ENCODE measurements at places on chromosomes 6 and 20. TPM values are rescaled to one million over a fixed set of nuclear protein-coding genes. Genes with fewer than 3 reads are reported as not detected.

DNA sequence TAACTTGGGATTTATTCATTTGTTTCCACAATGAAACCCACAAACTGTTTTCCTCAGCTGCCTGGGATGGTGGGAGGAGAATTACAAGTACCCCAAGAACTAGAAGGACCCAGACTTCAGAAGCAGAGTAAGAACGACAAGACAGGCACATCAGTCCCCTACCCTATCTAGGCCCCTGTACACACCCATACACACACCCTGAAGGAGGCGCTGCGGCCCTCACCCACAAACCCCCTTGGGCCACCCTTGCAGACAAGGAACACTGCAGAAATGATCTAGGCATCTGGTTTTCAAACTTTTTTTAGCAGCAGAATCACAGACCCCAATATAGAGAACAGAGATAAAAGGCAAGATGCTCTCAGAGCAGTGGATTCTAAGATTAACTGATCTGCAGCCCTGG is 55.0 kb downstream of the TRERF1 start:
- H3K4me3 ChIP-seq, result no peak overlapping the region
- H3K36me3 ChIP-seq, result no peaks in the 10 kb centered on the region
- no peaks in the 10 kb centered on the region for H3K27me3 ChIP-seq
- H3K4me1 ChIP-seq, result no peaks in the 10 kb centered on the region
- H3K27ac ChIP-seq, result no peak overlapping the region

- no peak for DNase-seq
- H3K36me3 ChIP-seq, result no peaks in the 10 kb centered on the region
- H3K27ac ChIP-seq, result no peak overlapping the region
- no peaks in the 10 kb centered on the region for H3K27me3 ChIP-seq
- H3K4me3 ChIP-seq, result no peak overlapping the region
- H3K4me1 ChIP-seq, result no peaks in the 10 kb centered on the region
Observed at GRCh38 chr6:71349395-71349794, 60.8 kb downstream of the OGFRL1 start.

DNA sequence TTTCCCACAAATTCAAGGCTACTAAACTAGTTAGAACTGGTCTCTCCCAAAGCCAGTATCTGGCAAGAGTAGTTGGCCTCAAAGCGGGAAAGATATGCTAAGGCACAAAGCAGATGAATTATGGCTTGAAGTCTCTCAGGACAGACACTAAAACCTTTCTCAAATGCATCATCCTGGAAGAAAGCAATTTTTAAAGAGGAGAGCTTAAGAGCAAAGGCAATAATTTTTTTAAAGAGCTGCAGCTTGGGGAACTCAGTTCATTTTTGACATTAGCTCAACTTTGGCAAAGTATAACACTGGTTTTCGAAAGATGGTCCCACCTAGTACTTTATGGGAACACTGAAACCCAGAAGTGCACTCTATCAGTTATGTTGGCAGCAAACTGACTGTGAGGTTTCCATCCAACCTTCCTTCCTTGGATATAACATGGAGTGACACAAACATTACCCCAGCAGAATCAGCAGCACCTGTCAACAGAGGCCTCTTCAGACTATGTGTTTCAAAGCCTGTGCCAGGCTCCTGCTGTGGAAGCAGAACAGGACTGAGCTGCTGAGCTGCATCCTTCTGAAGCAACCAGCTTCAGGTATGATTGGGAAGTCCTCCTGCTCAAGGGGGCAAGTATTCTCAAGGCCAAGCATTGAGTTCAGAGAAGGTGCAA is 852.3 kb upstream of the HS3ST5 start:
- H3K4me1 ChIP-seq, result no peaks in the 10 kb centered on the region
- H3K4me3 ChIP-seq, result no peak overlapping the region
- H3K27me3 ChIP-seq, result no peaks in the 10 kb centered on the region
- no peaks in the 10 kb centered on the region for H3K36me3 ChIP-seq

GRCh38 chr20:61086031-61086430 is 166.0 kb upstream of the CDH4 start:
- H3K4me3 ChIP-seq, result no peak overlapping the region
- no peaks in the 10 kb centered on the region for H3K27me3 ChIP-seq
- H3K27ac ChIP-seq, result no peak overlapping the region
- DNase-seq, result no peak
- no peaks in the 10 kb centered on the region for H3K36me3 ChIP-seq

- H3K4me1 ChIP-seq, result no peaks in the 10 kb centered on the region
- no peak overlapping the region for H3K27ac ChIP-seq
- H3K27me3 ChIP-seq, result no peaks in the 10 kb centered on the region
- DNase-seq, result no peak
- H3K36me3 ChIP-seq, result no peaks in the 10 kb centered on the region
Observed at GRCh38 chr6:145277358-145278086, 457.8 kb downstream of the EPM2A start.

DNA sequence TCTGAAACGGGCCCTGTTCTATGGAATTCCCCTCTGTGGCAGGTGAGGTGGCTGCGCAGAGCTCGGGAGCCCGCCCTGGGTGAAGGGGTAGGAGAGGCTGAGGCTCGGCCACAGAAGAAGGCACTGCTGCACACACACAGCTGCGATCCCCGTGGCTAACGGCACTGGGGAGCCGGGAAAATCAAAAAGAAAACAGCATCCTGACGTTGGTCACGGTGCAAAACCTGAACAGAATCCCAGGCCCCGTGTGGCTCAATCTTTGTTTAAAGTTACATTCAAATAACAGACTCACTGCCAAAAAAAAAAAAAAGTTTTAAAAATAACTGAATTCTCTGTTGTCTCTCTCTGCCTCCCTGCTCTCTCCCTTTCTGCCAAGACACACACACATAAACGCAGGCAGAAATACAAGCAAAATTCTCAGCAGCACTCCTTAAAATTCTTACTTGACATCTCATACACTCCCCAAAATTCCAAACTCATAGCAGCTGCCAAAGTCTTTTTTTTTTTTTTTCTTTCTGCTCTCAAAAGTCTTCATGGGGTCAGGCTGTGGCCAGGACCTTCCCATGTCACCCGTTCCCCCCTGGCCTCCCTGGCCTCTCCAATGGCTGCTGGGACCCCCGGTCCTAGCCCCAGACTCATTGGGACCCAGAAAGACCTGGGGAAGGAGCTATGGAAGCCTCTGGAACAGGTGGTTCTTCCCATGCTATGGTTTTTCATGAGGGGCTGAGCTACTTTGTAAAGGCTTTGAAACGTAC is 248.8 kb downstream of the TTLL2 start:
- DNase-seq, result no peak
- no peaks in the 10 kb centered on the region for H3K36me3 ChIP-seq
- H3K4me1 ChIP-seq, result no peaks in the 10 kb centered on the region
- H3K27me3 ChIP-seq, result no peaks in the 10 kb centered on the region
- no peak overlapping the region for H3K4me3 ChIP-seq

DNA sequence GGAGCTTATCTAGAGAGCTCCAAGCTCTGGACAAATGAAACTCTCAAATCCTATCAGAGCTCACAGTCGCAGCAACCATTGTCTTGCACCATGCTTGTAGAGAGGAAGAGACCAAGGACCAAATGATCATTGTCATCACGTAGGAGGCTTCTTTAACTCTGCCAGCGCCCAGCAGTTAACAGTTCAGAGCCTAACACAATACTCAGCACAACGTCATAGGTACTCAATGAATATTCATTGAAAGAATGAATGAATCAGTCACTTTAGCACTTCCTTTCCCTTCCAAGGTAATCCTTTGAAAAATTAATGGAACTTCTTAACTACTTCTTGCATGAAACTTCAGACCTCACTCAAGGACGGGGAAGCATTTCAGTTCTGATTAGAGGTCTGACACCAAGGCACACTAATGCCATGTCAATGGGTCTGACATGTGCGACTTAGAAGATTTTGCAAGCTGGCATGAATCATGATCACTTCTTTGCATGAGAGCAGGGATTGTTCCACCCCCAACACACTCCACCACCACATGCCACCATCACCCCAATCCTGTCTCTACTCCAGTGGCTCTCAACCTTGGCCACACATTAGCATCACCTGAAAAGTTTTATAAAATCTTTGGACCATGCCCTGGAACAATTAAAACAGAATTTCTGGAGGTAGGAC is 45.1 kb downstream of the KHDC1L start:
- H3K4me1 ChIP-seq, result no peaks in the 10 kb centered on the region
- no peak overlapping the region for H3K4me3 ChIP-seq
- no peaks in the 10 kb centered on the region for H3K27me3 ChIP-seq
- no peaks in the 10 kb centered on the region for H3K36me3 ChIP-seq
- no peak overlapping the region for H3K27ac ChIP-seq
- DNase-seq, result no peak

GRCh38 chr6:127854009-127854408 is 46.8 kb downstream of the THEMIS start:
- H3K27me3 ChIP-seq, result no peaks in the 10 kb centered on the region
- no peak for DNase-seq
- H3K4me3 ChIP-seq, result no peak overlapping the region
- H3K27ac ChIP-seq, result no peak overlapping the region

DNA sequence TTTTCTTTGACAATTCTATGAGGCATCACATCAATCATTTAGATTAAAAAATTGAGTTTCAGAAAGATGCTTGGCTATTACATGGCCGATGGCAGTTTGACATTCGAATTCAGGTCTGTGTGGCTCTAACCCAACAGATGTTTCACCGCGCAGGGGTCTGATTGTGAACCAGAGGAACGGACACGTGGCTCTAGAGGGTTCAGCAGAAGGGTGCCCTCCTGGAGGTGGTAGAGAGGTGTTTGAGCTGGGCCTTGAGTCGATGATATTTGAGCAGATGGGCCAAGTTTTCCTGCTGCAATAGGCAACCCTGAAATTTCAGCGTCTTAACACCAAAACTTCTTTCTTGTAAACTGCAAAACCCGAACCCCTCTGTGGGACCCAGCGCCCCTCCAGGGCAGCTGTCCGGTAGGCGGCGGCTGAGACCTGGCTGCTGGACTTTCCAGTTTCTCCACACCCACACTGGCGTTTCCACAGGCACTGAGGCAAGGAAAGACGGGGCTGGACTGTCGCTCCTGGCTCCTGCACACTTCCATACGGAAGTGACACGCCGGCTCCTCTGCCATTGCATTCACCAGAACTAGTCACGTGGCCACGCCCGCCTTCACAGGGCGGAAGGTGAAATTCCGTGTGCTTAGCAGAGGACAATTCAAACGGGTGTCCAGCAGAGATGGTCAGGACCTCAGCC is 11.3 kb upstream of the AFDN start:
- no peaks in the 10 kb centered on the region for H3K27me3 ChIP-seq
- H3K36me3 ChIP-seq, result no peaks in the 10 kb centered on the region
- H3K4me3 ChIP-seq, result no peak overlapping the region
- H3K4me1 ChIP-seq, result no peaks in the 10 kb centered on the region
- no peak for DNase-seq

DNA sequence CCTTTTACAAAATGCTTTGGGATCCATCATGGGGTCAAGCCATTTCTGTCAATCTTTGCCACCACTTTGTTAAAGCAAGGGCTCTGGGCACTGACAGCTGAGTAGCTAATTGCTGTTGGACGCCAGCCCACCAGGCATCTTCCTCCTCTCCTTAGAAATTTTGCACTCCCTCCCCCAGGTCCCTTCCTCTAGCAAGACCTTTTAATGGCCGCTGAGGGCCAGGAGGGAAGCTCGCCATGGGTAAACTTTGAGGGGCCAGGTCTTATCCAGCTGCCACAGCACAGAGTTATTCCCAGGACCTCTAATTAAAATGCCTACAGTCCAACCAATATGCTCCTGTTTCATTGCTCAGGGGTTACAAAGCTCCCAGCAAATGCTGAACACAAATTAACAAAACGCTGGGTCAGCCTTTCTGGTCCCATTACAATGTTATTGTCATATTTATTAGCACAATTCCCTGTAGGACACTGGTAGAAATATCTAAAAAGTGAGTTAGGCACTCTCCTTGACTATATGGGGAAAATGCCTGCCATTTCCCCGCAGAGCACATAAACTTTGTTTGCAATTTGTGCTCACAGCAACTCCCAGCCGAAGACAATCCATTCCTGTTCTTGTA is 16.8 kb downstream of the SCML4 start:
- DNase-seq, result no peak
- H3K27ac ChIP-seq, result no peak overlapping the region
- no peaks in the 10 kb centered on the region for H3K36me3 ChIP-seq

GRCh38 chr20:2485661-2486060 is 15.1 kb upstream of the SNRPB start:
- no peak overlapping the region for H3K27ac ChIP-seq
- H3K36me3 ChIP-seq, result peaks cover 7% of the 10 kb centered on the region
- no peak overlapping the region for H3K4me3 ChIP-seq

- no peak overlapping the region for H3K27ac ChIP-seq
- no peaks in the 10 kb centered on the region for H3K36me3 ChIP-seq
- H3K4me3 ChIP-seq, result no peak overlapping the region
- H3K27me3 ChIP-seq, result peaks cover under 1% of the 10 kb centered on the region
- peaks cover 3% of the 10 kb centered on the region for H3K4me1 ChIP-seq
- DNase-seq, result no peak
Observed at GRCh38 chr20:22402550-22402949, 181.8 kb downstream of the FOXA2 start.

GRCh38 chr20:63177785-63178445 is 38.0 kb downstream of the YTHDF1 start:
- H3K36me3 ChIP-seq, result no peaks in the 10 kb centered on the region
- no peaks in the 10 kb centered on the region for H3K27me3 ChIP-seq
- no peak for DNase-seq
- H3K27ac ChIP-seq, result no peak overlapping the region

DNA sequence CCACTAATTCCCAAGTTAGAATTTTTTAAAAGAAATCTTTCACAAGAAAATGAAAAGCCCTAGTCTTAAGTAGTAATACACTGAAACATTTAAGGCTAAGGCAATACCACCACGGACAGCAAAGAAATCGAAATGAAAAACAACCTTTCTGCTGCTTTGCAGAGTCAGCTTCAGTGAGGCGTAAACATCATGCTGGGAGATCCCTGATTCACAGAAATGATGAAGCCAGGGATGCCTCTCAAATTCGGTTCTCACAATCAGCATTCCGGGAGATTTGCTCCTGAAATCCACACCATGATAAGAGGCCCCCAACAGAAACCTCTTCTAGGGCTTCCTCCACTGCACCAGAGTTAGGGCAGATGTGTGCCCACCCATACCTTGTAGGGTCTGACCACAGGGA is 18.6 kb downstream of the RRBP1 start:
- peaks cover 10% of the 10 kb centered on the region for H3K4me1 ChIP-seq
- H3K27me3 ChIP-seq, result no peaks in the 10 kb centered on the region
- peaks cover 2% of the 10 kb centered on the region for H3K36me3 ChIP-seq
- H3K4me3 ChIP-seq, result no peak overlapping the region
- no peak overlapping the region for H3K27ac ChIP-seq
- DNase-seq, result no peak

GRCh38 chr6:95364016-95364604 is 213.2 kb upstream of the MANEA start:
- no peaks in the 10 kb centered on the region for H3K27me3 ChIP-seq
- no peaks in the 10 kb centered on the region for H3K36me3 ChIP-seq
- DNase-seq, result no peak
- no peaks in the 10 kb centered on the region for H3K4me1 ChIP-seq
- no peak overlapping the region for H3K27ac ChIP-seq
- no peak overlapping the region for H3K4me3 ChIP-seq

DNA sequence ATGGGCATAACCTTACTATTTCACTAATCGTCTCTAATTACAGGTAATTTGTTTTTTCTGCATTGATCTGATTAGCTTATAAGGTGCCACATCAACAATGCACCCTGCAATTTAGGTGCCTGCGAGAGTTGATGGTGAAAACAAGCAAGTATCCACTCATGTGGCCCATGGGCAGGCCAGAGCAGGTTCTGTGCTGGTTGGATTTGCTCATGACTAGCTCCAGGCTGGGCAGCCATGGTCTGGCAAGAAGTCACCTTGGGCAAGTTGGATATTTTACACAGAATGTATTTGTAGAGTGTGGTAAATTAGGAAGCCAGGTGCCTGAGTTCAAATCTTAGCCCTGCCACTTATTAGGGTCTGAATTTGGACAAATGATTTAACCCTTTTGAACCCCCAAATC is 25.3 kb downstream of the RAB44 start:
- no peak for DNase-seq
- no peak overlapping the region for H3K4me3 ChIP-seq
- no peaks in the 10 kb centered on the region for H3K27me3 ChIP-seq
- no peaks in the 10 kb centered on the region for H3K4me1 ChIP-seq

SPEF1 gene
- total RNA-seq, result not detected

IP6K3 gene
- total RNA-seq, result not detected

ZNF334 gene
- total RNA-seq, result 3.9 TPM

PKIB gene
- total RNA-seq, result 1.8 TPM

BANF2 gene
- total RNA-seq, result not detected

Measured in aorta (tissue), 5 donors.